Inflammatory macrophage treated with lipopolysaccharide for 1 hour (primary cell): ENCODE measurements at places on chromosomes 7 and 10.

GRCh38 chr10:62541811-62542210, 167.6 kb downstream of the ZNF365 start:
- DNase-seq, result peak; percentile 85

- DNase-seq, result no peak
Observed at GRCh38 chr10:28711776-28712175, 34.5 kb downstream of the BAMBI start.

GRCh38 chr10:113897693-113898618, 43.5 kb downstream of the NHLRC2 start:
- no peak for DNase-seq

DNA sequence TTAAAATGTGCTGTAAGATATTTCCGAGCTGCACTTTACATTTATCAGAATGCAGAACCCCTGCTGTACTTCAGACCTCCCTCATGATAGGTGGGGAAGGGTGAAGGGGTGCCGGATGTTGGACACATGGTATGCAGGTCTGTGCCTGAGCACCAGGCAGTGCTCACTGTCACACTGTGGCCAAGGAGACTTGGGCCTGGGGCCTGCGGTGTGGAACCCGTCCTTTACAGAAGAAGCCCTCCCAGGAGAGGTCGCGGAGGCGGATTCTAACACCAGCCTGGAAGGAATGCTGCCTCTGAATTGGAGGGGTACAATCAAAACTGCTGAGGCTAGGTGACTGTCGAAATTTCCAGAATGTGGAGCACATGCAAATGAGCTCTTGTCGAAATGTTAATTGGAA, 34.5 kb downstream of the DNAJB6 start:
- no peak for DNase-seq

DNA sequence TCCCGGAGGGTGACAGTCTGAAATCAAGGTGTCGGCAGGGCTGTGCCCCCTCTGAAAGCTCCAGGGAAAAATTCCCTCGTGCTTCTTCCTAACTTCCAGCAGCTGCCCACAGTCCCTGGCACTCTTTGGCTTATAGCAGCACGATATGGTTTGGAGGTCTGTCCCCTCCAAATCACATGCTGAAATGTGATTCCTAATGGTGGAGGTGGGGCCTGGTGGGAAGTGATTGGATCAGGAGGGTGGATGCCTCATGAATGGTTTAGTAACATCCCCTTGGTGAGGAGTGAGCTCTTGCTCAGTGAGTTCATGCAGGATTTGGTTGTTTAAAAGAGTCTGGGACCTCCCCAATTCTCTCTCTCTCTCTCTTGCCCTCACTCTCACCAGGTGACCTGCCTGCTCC, 51.1 kb downstream of the GPAM start:
- no peak for DNase-seq

DNA sequence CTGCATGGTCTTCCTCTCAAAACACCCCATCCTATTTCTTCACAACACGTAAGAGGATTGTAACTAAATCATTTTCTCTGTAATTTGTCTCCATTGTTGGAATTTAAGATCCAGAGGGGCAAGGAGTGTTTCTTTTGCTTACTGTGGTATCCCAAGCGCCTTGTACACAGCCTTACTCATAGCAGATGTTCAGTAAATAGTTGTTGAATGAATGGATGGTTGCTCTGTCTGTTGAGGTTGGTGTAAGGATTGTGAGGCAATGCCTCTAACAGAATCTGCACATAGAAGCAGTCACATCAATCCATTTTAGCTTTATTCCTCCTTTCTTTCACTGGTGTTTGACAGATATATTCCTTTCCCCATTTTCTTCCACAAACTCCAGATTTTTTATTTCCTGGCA, 90.1 kb downstream of the ZNF365 start:
- no peak for DNase-seq

- no peak for DNase-seq
Observed at GRCh38 chr7:43248961-43249822, 136.7 kb downstream of the HECW1 start.

DNA sequence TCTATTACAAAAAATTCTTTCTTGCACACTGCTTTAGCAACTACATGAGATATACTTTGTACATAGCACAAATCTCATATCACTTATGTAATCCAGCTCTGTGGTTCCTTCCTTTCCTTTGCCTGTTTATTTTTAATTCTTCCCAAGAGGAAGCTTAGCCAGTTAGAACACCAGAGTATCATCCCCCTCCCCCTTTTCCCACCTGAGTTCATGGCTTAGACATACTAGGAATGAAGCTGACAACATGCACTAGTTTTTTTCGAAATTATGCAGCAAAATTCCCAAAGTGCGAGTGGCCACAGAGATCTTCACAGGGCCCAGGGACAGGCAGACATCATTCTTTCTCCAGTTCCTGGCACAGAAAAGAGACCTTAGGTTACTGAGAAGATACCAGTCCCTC, 17.8 kb downstream of the CAV1 start:
- DNase-seq, result no peak

- no peak for DNase-seq
Observed at GRCh38 chr7:151572136-151572535, 52.4 kb upstream of the RHEB start.

GRCh38 chr10:43222210-43222720, 44.6 kb downstream of the RASGEF1A start:
- DNase-seq, result no peak

DNA sequence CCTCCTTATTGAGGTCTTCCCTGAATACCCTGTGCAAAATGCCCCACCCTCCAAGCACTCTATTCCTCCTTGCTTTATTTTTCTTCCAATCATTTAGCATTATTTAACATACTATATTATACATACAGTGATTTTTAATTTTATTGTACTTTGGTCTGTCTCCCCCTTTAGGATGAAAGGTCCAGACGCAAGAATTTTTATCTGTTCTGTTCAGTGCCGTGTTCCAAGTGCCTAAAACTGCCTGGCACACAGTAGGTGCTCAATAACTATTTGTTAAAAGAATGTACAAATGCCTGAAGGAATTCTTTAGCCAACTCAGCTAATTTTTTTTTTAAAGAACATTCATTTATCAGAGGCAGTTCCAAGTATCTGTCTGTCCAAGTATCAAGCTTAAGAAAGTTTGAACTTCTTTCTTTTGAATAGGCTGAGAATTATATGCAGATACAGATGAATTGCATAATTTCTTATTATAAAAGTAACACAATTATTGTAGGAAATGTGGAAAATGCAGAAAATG, 34.1 kb upstream of the SLC25A13 start:
- DNase-seq, result no peak

DNA sequence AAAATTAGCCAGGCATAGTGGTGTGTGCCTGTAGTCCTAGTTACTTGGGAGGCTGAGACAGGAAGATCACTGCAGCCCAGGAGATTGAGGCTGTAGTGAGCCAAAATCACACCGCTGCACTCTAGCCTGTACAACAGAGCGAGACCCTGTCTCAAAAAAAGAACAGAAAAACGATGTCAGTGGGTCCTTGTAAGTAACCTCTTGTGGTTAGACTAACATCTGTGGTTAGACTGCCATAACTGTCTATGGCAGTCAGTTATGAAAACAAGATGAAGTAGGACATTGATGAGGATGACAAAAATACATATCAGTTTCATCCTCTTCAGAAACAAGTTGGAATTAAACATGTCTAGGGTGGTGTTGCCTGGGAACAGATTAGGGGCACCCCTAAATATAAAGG, 53.3 kb downstream of the AKAP9 start:
- DNase-seq, result no peak

GRCh38 chr10:111836064-111836463, 347.5 kb downstream of the GPAM start:
- no peak for DNase-seq

- no peak for DNase-seq
Observed at GRCh38 chr7:2681929-2682799, 5.8 kb upstream of the AMZ1 start.

DNA sequence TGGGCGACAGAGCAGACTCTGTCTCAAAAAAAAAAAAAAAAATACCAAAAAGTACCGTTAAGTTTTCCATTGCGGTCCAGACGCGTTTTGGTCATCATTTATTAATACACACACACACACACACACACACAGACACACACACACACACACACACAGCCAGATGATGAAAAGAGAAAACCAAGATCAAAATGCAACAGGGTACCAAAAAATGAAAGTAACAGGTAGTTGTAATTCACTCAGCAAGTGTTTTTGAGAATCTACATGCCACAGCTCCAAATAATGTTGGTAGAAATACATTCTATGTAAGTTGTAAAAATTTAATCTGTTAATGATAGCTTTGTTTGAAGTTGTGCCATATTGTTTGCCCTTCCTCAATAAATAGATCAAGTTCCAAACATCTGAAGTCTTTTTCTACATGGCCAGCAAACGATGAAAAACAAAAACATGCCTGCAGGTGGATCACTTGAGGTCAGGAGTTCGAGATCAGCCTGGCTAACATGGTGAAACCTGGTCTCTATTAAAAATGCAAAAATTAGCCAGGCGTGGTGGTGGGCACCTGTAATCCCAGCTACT, 9.4 kb downstream of the YWHAG start:
- no peak for DNase-seq

- no peak for DNase-seq
Observed at GRCh38 chr7:73741600-73741999, 3.0 kb upstream of the ABHD11 start.

GRCh38 chr7:120783273-120783672, 74.7 kb downstream of the TSPAN12 start:
- DNase-seq, result no peak

DNA sequence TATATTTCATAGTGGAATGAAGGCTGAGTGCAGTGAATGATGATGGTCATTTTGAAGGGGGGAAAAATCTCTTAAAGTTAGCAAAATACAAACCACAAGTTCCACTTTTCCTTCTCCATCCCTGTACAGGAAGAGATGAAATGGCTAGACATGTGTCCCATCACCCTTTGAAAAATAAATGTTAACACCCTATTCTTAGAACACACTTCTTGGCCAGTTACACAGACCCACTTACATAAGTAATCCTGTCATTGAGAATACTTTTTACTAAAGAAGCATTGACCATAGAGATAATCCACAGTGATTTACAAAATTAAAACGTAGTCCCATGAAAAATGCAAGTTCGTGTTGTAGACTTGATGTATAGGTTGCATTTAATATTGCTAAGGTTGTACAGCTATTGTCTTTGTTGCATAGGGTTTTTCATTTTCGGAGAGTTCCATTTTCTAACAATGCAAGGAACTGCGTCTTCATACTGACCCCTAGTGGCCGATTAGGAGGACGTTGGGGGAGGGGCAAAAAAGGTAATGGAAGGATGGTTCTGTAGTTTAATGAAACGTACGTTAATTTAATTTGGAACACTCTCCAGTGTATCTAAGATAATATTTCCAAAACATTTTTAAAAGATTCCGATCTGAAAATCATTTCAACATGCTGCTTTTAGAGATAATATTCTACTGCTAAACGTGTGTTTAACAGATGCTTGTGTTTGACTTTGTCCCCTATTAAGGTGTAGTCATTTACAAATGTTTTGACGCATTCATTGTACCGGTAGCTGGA, 60.9 kb downstream of the ARMC3 start:
- peak; percentile 36 for DNase-seq

DNA sequence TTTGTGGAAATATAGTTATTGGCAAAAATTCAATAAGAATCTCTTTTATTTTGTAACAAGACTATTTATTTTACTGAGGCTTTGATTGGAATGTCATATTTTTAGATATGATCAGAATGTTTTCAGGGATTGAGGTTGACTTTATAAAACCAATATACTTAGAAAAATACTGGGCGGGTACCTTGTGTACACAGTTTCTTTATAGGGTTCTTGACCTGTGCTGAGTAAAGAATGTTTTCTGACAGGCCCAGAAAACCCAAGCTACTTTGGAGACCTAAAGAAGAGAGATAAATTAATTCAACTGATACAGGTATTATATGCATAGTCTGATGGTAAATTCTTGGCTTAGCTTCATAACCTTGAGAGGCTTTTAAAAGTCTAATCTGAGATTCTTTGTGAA, 23.9 kb upstream of the SPAM1 start:
- no peak for DNase-seq

GRCh38 chr10:61296161-61296560, 157.0 kb downstream of the TMEM26 start:
- DNase-seq, result no peak

- DNase-seq, result no peak
Observed at GRCh38 chr7:158443688-158444483, 143.7 kb downstream of the PTPRN2 start.

GRCh38 chr7:128389085-128389617, 20.6 kb downstream of the IMPDH1 start:
- DNase-seq, result no peak

DNA sequence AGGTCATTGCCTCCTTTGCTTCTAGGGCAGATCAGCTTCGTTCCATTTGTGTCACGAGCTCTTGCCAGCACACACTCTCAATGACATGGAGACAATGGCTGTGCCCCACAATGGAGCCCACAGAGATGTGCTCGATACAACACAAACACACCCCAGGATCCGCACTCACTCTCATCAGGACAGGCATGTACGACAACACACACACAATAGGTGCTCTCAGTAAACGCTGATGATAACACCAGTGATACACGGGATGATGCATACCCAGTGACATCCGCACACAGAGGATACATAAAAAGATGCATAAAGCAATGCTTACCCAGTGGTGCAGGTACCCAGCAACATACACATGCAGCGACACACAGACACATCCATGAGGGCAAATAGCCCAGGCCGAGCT, 61.2 kb upstream of the LBX1 start:
- no peak for DNase-seq

DNA sequence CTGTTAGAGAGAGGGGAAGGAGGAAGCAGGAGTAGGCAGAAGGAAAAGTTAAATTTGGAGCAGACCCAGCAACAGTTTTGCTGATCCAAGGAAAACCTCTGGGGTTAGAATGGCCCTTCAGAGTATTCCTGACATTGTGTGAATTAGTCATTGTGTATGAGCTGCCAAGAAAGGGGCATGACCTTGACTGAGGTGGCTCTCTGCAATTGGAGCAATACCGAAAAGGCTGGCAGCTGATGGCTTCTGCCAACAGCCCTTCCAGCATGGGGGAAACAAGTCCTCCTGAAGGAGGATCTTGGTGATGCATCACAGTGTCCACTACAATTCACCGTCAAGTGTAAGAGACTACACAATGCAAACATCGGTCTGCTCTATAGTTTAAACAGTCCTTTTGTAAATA, 20.6 kb upstream of the WASL start:
- peak; percentile 36 for DNase-seq

DNA sequence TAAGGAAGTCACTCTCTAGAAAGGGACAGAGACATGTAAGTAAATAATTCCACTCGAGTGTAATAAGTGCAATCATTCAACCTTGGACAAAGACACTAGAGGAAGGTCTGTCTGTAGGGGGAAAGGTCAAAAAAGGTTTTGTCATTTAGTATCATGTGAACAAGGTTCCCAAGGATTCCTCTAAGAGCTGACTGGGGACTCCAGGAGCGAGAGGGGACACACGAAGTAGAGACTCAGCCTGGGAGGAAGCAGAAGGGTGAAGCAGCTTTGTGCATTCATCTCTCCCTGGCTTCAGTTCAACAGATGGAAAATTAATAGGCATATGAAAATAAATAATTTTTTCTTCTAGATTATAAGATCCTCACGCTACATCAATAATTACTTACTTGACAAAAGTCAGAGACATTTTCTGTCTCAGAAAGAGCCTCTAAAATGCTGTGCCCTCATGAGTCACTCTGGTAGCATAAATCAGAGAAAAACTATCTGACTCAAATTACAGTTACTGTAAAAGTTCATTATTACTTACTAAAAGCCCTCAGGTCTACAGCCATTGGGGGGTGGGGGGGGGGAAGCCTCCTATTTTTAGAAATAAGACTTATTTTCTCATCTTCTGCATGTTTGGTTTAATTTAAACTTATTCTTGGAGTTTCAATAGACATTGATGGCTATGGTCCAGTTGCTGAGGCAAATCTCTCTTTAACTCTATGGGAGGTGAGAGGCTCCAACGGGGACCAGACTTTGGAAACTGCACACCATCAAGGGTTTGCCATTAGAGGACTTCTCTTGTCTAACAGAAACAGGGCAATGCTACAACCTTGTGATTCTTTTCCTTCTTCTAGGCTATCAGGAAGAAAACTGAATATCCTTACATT, 275.1 kb upstream of the KLF14 start:
- DNase-seq, result no peak
